Mesothelial cell of epicardium (in vitro differentiated cells): ENCODE measurements at places on chromosomes 11 and 22. TPM values are rescaled to one million over a fixed set of nuclear protein-coding genes. Genes with fewer than 3 reads are reported as not detected.

KRTAP5-1 gene
- total RNA-seq: not detected in 3 replicates

DNA sequence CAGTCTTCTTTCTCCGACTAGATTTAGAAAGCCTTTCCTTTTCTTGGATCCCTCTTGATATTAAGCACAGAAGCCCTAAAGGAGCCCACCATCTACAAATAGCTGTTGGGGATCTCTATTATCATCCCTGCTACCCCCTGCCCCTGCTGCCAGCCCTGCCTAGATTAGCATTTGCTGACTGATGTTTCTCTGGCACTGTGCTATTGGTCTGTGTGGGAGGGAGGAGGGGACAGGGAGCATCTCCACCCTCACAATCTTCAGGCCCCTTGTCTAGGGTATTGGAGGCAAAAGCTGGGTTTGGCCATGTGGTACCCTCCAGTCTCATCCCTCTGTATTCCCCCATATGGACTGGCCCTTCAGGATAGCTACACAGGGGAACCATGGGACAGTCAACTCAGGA, 6.2 kb downstream of the USH1C start:
- peaks cover 56% of the 10 kb centered on the region for H3K27me3 ChIP-seq
- no peak overlapping the region for H3K4me3 ChIP-seq
- no peaks in the 10 kb centered on the region for H3K36me3 ChIP-seq

DNA sequence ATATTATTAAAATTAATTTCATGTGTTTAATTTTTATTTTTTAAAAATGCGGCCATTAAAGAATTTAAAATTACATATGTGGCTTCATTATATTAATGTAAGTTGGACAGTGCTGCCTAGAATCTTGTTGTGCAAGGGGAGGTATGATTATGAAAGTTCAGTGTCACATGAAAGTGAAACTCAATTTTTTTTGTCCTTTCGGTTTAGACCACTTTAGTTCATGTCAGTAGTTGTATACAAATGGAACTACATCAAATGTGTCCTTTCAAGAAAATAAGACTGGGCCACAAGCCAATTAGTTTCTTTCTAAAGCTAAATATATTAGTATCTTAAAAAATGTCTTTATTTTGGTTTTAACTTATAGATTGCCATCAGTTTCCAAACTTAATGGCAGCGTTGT, 35.7 kb downstream of the TBCEL start:
- no peak overlapping the region for H3K4me3 ChIP-seq

SORL1 gene
- 28.0 to 32.8 TPM (median 29.8 TPM) in 3 replicates for total RNA-seq

GRCh38 chr22:36328635-36329253, 59.0 kb downstream of the MYH9 start:
- no peaks in the 10 kb centered on the region for H3K27me3 ChIP-seq
- H3K4me1 ChIP-seq: peaks cover 86% of the 10 kb centered on the region
- DNase-seq: no peak
- peak overlapping the region; percentile 100 for H3K27ac ChIP-seq

TSSK2 gene
- not detected in 3 replicates for total RNA-seq

GRCh38 chr11:121563900-121564822, 111.4 kb upstream of the SORL1-AS1 start:
- H3K4me3 ChIP-seq: no peak overlapping the region
- no peak for DNase-seq

- H3K27ac ChIP-seq: peak overlapping the region; percentile 56
- no peaks in the 10 kb centered on the region for H3K27me3 ChIP-seq
- H3K36me3 ChIP-seq: peaks cover 37% of the 10 kb centered on the region
- no peak overlapping the region for H3K4me3 ChIP-seq
- DNase-seq: no peak
Observed at GRCh38 chr11:117160826-117161225, 16.7 kb downstream of the PAFAH1B2 start.

DNA sequence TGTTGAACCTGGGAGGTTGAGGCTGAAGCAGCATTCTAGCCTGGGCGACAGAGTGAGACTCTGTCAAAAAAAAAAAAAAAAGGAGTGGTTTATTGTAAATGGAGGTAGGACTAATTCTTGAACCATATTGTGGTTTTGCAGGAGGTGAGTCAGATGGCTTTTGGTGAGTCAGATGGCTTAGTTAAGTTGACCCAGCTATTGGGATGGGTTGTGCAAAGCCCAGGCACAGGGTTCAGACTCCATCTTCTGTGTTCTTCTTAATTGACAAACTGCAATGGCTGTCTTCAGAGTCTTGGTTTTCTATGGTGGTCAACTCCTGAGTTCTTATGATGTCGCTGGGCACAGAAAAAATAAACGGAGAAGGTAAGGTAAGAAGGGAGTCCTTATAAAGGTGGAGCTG, 182.7 kb downstream of the ADAMTS15 start:
- no peak overlapping the region for H3K27ac ChIP-seq
- no peak for DNase-seq
- H3K36me3 ChIP-seq: no peaks in the 10 kb centered on the region
- peaks cover 13% of the 10 kb centered on the region for H3K4me1 ChIP-seq
- no peak overlapping the region for H3K4me3 ChIP-seq
- H3K27me3 ChIP-seq: peaks cover under 1% of the 10 kb centered on the region

- no peak overlapping the region for H3K27ac ChIP-seq
- H3K27me3 ChIP-seq: peaks cover 2% of the 10 kb centered on the region
- peaks cover 8% of the 10 kb centered on the region for H3K4me1 ChIP-seq
Observed at GRCh38 chr11:2205214-2205720, 33.7 kb upstream of the TH start.

DNA sequence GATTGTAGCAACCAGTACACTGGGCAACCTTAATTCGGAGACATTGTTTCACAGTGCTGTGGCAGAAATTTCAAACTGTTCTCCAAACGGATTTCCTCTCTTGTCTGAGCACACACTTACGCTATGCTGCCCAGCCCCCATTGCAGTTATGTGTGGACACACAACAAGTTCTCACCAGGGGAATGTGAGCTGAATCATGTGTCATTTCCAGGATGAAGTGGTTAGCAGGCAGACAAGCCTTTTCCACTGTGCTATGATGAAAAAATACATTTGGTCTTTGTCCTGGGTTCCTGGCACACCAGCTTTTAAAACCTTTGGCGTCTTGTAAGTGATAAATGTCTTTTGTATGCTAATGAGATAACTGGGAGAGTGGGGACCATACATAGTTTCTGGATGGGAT, 46.9 kb upstream of the SYT9 start:
- H3K27ac ChIP-seq: no peak overlapping the region
- H3K27me3 ChIP-seq: peaks cover 25% of the 10 kb centered on the region
- no peaks in the 10 kb centered on the region for H3K36me3 ChIP-seq
- no peak for DNase-seq
- H3K4me1 ChIP-seq: peaks cover 2% of the 10 kb centered on the region

SCN4B gene
- total RNA-seq: 1.2 to 1.9 TPM (median 1.5 TPM) in 3 replicates

- H3K27me3 ChIP-seq: no peaks in the 10 kb centered on the region
- H3K36me3 ChIP-seq: no peaks in the 10 kb centered on the region
- H3K4me1 ChIP-seq: peaks cover 10% of the 10 kb centered on the region
Observed at GRCh38 chr11:100730266-100730665, 43.2 kb downstream of the ARHGAP42 start.

GRCh38 chr22:43502306-43502874, 90.6 kb downstream of the MPPED1 start:
- H3K36me3 ChIP-seq: no peaks in the 10 kb centered on the region
- no peak overlapping the region for H3K27ac ChIP-seq
- no peaks in the 10 kb centered on the region for H3K4me1 ChIP-seq
- H3K27me3 ChIP-seq: peaks cover 2% of the 10 kb centered on the region
- H3K4me3 ChIP-seq: no peak overlapping the region

MS4A6A gene
- total RNA-seq: not detected in 3 replicates

DNA sequence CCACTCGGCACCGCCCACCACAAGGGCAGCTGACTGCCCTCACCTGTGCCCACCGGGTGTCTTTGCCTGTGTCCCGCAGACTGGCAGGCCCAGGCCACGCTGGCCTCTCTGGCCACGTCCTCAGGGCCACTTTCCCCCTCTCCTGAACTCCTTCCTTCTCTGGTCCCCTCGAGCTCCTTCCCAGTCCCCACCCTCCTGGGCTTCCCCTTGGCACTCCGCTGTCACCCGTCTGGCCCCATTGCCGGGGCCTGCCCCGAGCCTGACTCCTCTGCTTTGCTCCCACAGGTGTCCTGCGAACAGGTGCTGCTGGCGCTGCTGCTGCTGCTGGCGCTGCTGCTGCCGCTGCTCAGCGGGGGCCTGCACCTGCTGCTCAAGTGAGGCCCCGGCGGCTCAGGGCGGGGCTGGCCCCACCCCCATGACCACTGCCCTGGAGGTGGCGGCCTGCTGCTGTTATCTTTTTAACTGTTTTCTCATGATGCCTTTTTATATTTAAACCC, 14.2 kb downstream of the MCAT start:
- peaks cover 3% of the 10 kb centered on the region for H3K36me3 ChIP-seq
- DNase-seq: no peak
- no peaks in the 10 kb centered on the region for H3K27me3 ChIP-seq

DNA sequence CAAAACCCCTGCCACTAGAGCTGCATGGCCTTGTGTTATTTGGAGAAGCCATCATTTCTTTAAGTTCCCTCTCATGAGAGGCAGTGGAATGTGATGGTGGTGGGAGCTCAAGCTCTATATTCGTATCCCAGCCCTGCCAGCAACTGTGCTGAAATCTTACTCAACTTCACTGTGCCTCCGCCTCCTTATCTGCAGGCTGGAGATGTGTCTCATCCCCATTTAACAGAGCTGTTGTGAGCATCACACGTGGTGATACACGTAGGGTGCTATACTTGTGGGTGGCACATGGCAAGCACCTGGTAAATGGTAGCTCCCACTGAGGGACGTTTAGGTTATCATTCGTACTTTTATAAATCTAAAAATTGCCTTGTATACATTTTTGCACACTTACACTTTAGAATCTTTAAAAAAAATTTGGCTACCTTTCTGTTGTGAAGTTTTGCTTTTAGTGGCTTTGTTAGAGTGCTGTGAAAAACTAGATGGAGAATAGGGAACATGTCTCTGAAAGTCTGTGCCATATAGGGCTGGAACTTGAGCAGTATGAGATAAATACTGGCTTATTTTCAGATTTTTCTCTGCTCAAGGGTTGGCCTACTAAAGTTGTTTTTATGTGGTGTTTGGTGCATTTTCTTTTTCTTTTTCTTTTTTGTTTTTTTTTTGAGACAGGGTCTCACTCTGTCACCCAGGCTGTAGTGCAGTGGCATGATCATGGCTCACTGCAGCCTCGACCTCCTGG, 23.2 kb downstream of the TNRC6B start:
- H3K27me3 ChIP-seq: no peaks in the 10 kb centered on the region
- no peak overlapping the region for H3K4me3 ChIP-seq

GRCh38 chr11:134502153-134502550, 90.1 kb upstream of the B3GAT1 start:
- no peak for DNase-seq
- H3K36me3 ChIP-seq: no peaks in the 10 kb centered on the region
- H3K4me3 ChIP-seq: no peak overlapping the region

DNA sequence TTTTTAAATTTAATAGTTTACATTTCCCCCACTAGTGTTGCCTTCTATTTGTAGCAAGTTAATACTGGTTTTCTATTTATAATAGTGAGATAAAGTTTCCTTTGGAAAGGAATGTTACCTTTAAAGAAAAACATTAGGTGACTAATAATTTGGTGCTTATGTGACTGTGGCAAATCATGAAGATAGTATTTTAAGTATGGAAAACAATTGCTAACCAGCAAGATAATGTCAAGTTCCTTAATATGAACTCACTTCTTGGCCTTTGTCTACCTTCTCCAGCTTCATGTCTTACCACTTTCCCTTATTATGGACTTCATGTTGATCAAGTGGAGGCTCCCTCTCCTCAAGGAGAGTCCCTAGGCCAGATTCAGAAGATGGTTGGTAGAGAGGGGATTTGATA, 27.2 kb downstream of the ARHGEF12 start:
- no peak overlapping the region for H3K4me3 ChIP-seq
- no peaks in the 10 kb centered on the region for H3K4me1 ChIP-seq
- no peaks in the 10 kb centered on the region for H3K27me3 ChIP-seq
- no peak overlapping the region for H3K27ac ChIP-seq
- peaks cover 6% of the 10 kb centered on the region for H3K36me3 ChIP-seq
